ENCODE measurements at places on chromosomes 3 and 15. TPM values are rescaled to one million over a fixed set of nuclear protein-coding genes. Genes with fewer than 3 reads are reported as not detected.

The RARRES1 gene
- 0.66 TPM for total RNA-seq

The PGBD4 gene
- 1.7 TPM for total RNA-seq

The C3orf80 gene
- not detected for total RNA-seq

The BRPF1 gene
- total RNA-seq: 21.8 TPM

The CRYGS gene
- total RNA-seq: 1.7 TPM

The LMAN1L gene
- under 0.01 TPM for total RNA-seq

The C3orf62 gene
- 2.1 TPM for total RNA-seq
